Activated naive CD8-positive, alpha-beta T cell treated with anti-CD3 and anti-CD28 coated beads, Interleukin-2, amount 50 U/mL, for 24 hours (primary cell): ENCODE measurements at places on chromosomes 6 and 20.

GRCh38 chr6:136994782-136995181 is 50.0 kb downstream of the IL20RA start:
- no peak for DNase-seq

DNA sequence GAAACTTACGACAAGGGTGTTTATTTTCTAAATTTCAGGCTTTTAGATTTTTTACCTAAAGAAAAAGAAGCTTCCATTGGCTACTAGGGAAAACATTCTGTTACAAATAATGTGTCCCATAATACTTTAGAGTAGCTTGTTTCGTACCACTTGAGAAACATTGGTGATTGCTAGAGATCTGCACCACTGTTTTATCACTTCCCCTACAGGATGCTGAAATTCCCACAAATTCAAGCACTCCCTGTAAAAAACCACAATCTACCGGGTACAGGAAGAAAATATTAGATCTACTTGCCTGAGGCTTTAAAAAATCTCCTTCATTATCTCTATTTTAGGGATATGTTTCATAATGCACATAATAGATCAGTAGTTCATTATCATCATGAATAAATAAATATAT is 29.9 kb downstream of the SEL1L2 start:
- no peak for DNase-seq

- no peak for DNase-seq
Observed at GRCh38 chr20:31544600-31544999, 30.4 kb downstream of the HM13 start.

- DNase-seq, result no peak
Observed at GRCh38 chr6:159935633-159936032, 33.2 kb upstream of the IGF2R start.

- no peak for DNase-seq
Observed at GRCh38 chr6:84651583-84651982, 112.8 kb downstream of the TBX18 start.

GRCh38 chr6:147099974-147100373 is 104.2 kb upstream of the STXBP5 start:
- no peak for DNase-seq

GRCh38 chr20:9051508-9051907 is 17.4 kb upstream of the PLCB4 start:
- DNase-seq, result no peak

DNA sequence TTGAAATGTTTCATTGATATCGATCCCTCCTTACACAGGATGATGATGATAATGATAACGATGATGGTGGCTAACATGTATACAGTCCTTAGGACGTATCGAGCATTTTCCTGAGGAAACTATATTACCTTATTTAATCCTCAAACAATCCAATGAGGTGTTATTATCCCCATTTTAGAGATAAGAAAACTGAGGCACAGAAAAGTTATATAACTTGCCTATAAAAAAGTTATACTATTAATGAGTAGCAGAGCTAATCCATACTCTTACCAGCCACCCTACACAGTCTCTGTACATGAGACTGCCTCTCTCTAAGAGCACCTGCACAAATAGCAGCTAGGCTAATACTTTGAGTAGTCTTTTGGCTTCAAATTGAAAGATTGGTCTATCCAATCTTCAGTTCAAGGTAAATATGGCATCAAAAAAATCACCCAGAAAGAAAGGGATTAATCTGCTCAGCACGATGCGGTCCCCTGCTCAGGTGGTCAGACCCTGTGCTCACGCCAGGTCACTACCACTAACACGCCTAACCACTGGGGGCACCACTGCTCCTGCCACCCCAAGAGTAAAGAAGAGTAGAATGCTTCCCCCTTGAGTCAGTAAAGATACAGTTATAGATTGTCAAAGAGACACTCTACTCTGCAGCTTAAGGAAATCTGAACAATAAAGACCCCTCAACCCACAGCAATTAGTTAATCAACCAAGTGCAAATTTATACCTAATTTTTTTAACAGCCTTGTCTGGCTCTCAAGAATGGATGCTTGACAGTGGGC is 15.0 kb downstream of the GABBR1 start:
- DNase-seq, result no peak

DNA sequence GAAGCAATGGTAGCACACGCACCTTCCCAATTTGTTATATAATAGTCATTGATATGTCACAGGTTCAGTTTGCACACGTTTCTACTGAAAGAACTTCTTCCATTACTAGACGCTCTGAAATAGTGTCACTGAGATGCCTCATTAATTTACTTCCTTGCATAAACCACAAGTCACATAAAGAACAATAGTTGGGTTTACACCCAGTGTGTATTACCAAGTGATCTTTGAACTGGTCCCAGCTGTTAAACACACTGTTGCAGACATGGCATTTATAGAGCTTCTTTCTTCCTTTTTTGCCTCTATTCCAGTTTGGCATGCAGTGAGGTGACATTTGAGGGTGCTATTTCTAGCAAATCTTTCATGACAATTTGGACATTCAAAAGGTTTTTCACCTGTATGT is 245.3 kb downstream of the EPM2A start:
- DNase-seq, result no peak

GRCh38 chr20:59429396-59429795 is 129.0 kb downstream of the EDN3 start:
- no peak for DNase-seq

- no peak for DNase-seq
Observed at GRCh38 chr6:159815410-159815809, 15.3 kb downstream of the PNLDC1 start.

GRCh38 chr20:36102809-36103596 is 51.5 kb upstream of the EPB41L1 start:
- no peak for DNase-seq

GRCh38 chr6:170597278-170597677 is 12.8 kb upstream of the PDCD2 start:
- DNase-seq, result no peak

GRCh38 chr6:26441977-26442376 is 1.7 kb downstream of the BTN3A3 start:
- no peak for DNase-seq

GRCh38 chr20:45507011-45507820 is 8.2 kb downstream of the SPINT3 start:
- DNase-seq, result no peak

GRCh38 chr6:64732888-64733287 is 974.1 kb downstream of the EYS start:
- no peak for DNase-seq

DNA sequence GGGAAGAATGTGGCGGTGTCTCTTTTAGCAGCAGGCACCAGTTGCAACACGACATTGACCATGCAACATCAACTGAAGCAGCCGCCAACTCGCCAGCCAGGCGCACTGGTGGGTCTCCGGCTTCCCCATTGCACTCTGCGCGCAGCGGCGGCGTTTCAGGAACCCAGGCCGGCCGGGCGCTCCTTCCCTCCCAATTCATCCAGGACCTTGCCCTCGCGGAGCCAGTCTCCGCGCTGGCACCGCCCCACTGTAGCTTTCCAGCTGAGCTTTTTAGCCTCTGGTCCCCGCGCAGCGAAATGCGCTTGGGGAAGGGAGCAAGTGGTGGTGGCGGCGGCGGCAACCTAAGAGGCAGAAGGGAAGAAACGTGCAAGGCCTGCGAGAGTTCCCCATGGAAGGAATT is 297.9 kb upstream of the RIMS1 start:
- DNase-seq, result no peak

GRCh38 chr6:120681204-120681603 is 653.1 kb downstream of the TBC1D32 start:
- no peak for DNase-seq

- no peak for DNase-seq
Observed at GRCh38 chr6:106199331-106199730, 113.2 kb downstream of the PRDM1 start.

- DNase-seq, result no peak
Observed at GRCh38 chr6:52975580-52975979, 19.5 kb downstream of the GSTA4 start.

DNA sequence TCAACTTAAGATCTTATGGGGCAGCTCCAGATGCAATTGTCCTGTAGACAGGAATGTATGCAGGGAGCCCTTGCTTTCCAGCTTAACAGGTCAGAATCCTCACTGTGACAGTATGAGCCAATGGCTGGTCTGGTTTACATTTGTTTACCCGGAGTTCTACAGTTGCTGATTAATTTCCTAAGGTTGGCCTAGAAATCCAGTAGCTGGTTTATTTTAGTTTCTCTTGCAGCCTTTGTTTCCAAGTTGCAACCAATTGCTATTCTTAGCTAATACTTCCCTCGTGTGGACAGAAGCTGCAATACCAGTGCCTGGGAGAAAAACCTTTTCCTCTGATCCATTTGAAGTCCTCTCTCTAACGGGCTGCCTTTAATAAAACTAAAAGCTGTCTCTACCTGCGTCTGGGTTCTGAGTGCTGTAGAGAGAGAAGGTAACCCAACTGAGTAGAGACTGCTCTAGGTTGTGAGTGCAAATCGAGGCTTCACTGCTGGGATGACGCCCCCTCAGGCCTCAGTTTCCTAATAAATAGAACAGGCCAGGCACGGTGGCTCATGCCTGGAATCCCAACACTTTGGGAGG is 45.9 kb downstream of the ZNF217 start:
- peak; percentile 6 for DNase-seq

GRCh38 chr6:31834367-31835250 is 7.1 kb downstream of the HSPA1B start:
- DNase-seq, result peak; percentile 82

DNA sequence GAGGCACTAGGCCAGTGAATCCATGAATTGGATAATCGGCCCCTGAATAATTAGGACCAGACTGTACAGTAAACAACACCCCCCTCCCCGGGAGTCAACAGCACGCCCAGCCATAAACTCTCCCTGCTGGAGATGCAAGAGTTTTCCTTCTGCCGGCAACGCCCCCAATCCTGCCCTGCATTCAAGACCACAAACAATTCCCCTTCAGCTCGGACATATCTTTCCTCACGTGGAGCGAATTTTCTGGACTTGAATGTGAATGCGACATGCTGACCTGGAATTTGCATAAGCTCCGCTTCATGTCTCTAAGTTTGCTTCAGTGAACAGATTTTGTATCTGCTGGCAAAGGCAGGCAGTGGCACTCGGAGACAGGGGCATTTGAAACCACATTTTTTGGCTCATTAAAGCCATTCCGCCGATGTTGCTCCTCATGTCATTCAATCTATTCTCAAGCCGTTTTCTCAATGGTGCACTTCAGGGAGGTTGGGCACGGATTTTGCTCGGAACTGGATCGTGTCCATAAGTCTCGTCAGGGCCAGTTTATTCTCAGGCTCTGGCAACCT is 38.0 kb upstream of the GMPR start:
- DNase-seq, result no peak
